ENCODE measurements at places on chromosomes 2 and 18.

DNA sequence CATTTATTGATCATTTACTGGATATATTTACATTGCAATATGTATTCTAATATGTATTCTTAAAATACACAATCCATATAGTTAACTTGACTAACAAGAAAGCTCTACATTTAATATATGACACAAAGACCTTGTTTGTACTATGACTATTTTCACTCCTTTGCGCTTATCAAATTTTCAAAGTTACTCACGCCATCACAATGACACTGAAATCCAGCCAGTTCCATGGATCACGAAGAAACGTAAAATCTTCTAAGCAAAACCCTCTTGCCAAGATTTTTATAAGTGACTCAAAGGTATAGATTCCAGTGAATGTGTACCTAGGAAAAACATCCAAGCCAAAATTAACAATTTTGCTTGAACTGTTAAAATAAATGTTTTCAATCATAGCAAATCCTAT, 39.6 kb downstream of the SCN3A start:
- DNase-seq, result no peak

- no peak for DNase-seq
Measured at GRCh38 chr2:119184512-119184911, 26.0 kb upstream of the C1QL2 start.

- DNase-seq, result no peak
Measured at GRCh38 chr2:176160251-176160985, 3.3 kb downstream of the HOXD3 start.

DNA sequence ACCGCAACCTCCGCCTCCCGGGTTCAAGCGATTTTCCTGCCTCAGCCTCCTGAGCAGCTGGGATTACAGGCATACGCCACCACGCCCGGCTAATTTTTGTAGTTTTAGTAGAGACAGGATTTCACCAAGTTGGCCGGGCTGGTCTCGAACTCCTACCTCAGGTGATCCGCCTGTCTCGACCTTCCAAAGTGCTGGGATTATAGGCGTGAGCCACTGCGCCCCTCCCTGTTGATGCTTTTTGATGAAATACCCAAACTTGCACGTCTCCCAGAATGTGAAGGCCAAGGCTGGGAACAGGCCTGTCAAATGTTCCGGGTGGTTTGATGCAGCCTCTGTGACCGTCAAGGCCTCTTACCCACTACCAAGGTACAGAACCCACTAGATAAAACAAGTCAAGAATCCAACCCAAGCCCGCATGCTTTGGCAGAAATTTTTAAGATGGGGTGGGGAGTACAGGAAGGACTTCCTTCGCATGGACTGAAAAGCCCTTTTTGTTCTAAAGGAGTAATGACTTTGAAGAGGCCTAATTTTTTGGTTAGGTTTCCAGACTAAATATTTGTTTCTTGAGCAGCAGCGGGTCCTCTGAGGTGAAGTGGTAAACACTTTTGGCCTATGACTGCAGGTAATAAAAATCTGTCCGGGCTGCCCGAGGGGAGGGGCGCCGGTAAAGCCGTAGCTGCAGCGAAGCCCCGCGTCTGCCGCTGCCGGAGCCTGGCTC, 3.7 kb upstream of the EVX2 start:
- DNase-seq, result no peak

DNA sequence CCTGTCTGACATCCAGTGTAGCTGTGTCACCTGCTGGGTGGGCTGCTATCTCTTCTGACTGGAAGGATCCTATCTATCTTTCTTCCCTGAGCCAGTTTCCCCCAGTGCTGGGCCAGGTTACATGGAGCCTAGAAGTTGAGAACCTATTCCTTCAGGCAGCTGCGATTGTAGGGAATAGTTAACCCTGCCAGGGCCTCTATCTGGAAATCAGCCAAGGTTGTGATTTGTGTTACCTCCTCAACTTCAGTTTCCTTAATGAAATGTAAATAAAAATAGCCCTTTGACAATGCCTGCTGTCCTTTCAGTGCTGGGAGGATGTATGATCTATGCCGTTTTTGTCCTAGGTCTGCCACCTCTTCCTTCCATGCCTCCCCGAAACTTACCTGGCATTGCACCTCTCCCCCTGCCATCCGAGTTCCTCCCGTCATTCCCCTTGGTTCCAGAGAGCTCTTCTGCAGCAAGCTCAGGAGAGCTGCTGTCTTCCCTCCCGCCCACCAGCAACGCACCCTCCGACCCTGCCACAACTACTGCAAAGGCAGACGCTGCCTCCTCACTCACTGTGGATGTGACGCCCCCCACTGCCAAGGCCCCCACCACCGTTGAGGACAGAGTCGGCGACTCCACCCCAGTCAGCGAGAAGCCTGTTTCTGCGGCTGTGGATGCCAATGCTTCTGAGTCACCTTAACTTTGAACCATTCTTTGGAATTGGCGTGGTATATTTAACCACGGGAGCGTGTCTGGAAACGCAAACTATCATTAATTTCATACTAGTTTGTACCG, 36.6 kb downstream of the GORASP2 start:
- DNase-seq, result no peak

- DNase-seq, result no peak
Measured at GRCh38 chr2:167471332-167471731, 583.1 kb downstream of the XIRP2 start.

DNA sequence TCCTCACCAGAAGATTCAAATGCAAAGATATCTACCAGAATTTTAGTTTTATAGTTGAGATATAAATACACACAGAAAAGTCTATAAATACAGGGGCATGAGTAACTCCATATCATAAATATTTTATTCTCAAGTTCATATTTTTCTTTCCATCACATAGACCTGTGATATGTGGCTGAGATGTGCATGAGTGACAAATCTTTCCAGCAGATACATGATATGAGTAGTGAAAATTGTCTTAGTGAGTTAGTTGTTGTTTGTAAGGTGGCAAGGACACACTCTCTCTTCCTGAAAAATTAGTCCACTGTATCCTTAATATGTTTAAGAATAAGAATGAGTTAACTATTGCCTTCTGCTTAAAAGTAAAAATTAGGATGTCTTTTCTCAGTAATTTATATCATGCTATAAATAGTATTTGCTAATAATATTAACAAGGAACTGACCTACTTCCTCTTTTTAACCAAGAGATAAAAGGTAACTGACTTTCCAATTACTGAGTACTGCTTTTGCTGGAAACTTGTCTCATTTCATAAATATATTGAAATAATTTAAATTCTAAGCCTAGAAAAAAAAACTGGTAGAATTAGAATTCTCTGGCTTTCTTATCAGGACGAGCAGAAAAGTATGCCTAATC, 85.2 kb upstream of the SESTD1 start:
- DNase-seq, result no peak

DNA sequence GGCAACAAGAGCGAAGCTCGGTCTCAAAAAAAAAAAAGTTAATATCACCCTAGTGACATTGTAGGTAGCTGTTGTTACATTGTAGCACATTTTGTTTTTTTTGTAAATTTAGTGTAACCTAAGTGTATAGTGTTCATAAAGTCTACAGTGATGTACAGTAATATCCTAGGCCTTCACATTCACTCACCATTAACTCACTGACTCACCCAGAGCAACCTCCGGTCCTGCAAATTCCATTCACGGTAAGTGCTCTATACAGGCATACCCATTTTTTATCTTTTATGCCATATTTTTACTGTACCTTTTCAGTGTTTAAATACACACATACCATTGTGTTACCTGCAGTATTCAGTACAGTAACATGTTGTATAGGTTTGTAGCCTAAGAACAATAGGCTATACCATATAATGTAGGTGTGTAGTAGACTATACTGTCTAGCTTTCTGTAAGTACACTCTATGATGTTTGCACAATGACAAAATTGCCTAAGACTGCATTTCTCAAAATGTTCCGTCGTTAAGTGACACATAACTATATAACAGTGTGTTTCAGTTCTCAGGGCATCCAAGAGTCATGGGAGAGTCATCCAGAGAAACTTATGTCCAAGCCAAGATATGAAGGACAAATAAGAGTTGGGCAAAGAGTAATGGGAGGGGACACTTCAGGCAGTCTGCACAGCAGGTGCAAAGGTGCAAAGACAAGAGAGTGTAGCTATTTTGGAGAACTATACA, 68.4 kb downstream of the TANK start:
- DNase-seq, result no peak

DNA sequence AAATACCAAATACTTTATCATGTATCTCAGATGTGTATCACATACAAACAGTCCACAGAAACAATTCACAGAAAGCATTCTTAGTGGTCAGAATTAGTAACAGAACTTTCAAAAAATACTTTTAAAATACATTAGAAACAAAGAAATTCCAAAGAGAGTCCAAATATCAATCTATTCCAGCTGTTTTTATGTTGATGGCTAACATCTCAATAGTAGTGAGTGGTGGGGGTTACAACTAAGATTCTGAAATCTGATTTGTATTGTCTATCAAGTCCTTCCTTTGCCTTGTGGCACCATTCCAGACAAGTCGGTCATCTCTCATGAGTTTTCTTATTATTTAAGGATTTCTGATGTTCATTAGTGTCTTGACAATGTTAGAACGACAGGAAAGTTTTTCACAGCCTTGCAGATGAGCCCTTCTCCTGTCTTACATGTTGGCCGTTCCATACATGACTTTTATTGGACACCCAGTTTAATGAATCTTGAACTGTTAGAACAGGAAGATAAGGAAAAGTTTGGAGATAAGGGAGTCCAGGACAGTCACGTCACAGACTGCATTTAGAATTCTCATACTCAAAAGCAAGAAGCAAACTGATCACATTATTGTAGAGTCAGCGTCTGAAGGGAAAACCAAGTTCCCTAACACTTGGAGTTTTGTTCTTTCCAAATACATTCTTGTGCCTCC, 410.3 kb downstream of the PID1 start:
- DNase-seq, result no peak

GRCh38 chr2:128638341-128639119, 319.9 kb upstream of the HS6ST1 start:
- no peak for DNase-seq

DNA sequence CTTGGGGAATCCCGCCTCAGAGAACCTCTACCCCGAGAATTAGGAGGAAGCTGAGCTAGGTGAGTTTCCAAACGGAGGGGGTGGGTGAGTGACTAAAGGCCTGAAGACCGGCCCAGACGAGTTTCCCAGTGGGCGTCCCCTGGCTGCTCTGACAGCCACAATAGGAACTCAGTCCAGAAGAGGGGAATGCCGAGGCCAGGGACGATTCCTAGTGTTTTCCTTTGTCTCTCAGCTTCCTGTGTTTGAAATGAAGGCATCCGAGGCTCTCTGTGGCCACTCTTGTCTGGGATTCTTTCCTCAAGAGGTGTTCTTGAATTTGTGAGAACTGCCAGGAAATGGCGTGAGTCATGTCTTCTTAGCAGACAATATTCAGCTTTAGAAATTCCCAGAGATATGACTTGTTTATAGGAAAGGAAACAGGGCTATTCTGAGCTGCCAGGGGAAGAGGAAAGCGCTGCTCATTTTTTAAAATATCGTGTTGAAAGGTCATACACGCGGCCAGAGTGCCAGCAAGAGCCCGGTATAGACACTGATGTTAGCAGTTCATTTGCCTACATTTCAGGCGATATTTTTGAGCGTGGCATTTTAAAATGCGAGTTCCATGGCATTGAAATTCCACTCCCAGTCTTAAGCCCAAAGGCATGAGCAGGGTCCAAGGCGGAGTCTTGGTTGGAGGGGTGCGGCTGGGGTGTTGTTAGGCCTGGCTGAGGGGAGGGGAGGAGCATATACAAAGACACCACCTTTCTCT, 169.1 kb upstream of the KLF7 start:
- peak; percentile 34 for DNase-seq

- DNase-seq, result no peak
Measured at GRCh38 chr18:32911660-32912284, 138.9 kb upstream of the KLHL14 start.

DNA sequence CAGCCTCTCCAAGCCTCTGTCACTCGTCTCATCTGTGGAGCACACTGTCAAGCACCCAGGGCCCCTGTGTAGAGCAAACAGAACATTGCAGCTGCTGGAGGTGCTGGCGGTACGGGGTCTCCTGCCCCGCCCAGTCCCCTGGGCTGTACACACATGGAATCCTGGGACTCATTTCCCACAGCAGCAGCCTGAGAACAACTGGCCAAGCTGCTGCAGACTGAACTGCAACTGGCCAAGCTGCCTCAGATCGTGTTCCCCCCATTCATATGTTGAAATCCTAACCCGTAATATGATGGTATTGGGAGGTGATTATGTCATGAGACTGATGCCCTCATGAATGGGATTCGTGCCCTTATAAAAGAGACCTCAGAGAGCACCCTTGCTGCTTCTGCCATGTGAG, 130.5 kb downstream of the NCK2 start:
- no peak for DNase-seq

DNA sequence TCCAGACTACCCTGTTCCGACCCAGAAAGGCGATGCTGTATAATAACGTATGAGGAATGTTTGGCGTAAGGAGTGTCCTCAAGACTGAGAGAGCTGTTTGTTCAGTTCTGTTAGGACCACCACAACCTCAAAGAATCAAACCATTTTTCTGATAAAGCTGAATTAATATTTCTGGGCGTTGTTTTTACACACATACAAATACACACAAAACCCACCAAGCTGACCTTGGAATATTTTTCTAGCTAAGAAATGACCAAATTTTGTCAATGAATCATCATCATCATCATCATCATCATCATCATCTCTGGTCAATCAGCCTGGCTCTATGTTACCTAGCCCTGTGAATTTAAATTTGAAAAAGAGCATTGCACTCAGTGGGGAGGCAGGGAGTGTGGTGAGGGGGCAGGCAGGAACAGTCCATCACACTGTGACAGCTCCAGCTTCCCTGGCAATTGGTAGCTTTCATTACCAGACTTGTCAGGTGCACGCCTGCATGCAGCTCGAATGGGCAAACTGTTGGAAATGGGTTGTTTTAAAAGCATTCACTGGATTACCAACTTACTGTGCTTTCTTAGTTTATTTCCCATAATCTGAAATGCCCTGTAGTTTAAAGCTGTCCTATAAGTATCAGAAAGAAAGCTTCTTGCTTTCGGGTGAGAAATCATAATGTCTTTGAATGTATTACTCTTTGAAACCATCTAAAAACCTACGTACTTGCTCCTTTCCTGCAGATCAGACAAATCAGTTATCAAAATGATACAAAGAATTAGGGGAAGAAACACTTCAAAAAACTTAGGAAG, 6.9 kb upstream of the POU3F3 start:
- DNase-seq, result no peak

DNA sequence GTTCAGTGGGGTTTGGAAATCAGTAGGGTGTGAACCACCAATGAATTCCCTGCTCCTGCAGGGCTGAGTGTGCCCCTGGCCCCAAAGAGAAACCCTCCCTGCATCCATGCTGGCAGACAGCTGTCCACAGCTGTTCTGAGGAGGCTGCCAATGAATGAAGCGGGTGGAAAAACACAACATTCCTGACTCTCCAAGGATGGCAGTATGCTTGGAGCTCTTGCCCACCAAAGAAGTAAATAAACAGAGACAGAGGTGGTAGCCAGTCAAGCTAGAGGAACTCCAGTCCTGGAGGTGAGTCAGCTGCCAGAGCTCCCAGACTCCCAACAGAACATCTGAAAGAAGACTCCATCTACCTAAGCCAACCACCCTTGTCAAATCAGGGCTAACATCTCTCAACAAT, 6.2 kb downstream of the ZBTB7C start:
- no peak for DNase-seq

- no peak for DNase-seq
Measured at GRCh38 chr2:109333414-109334210, 204.6 kb downstream of the SH3RF3 start.

GRCh38 chr2:74938264-74938663, 20.2 kb upstream of the POLE4 start:
- no peak for DNase-seq

- DNase-seq, result no peak
Measured at GRCh38 chr2:58479535-58480140, 238.5 kb upstream of the FANCL start.

GRCh38 chr2:46042207-46042637, 255.0 kb upstream of the EPAS1 start:
- DNase-seq, result no peak
